ENCODE measurements at places on chromosomes 1 and 21.
A peak's percentile ranks its signal among the peaks of the same experiment; 100 is the strongest.

DNA sequence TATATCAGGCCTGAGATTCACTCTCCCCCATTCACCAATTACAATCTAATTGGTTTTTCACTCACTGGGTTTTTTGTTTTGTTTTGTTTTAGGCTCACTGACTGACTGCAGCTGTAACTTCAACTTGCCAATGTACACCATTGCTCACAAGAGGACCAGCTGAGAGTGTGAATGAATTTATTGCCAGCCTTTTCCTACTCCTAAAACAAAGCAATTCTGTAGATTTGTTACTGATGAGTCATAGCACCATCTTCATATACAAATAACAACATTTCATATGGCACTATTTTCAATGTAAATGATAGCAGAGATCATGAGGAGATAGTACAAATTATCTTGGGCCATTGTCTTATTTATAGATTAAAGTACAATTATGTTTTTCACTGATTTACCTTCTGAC is 76.0 kb upstream of the DPYD start:
- DNase-seq: no peak

- no peak for DNase-seq
Observed at GRCh38 chr1:156226116-156226538, 13.3 kb downstream of the PMF1 start.

DNA sequence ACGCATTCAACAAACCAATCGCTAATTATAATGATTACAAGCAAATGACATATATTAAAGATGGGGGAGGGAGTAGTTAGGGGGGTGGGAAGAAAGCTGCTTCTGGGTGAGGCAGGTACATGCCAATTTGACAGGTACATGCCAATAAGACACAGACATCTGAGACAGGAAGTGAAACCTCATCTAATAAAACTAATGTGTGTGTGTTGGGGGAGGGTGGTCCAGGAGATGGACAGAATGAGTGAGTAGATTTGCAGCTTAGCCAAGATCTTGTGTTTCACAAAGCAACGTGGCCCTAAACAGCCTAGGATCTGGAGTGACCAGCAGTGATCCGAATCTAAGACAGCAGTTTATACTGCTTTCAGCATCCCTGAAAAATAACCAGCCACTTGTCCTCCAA is 10.8 kb downstream of the CFAP45 start:
- no peak for DNase-seq

DNA sequence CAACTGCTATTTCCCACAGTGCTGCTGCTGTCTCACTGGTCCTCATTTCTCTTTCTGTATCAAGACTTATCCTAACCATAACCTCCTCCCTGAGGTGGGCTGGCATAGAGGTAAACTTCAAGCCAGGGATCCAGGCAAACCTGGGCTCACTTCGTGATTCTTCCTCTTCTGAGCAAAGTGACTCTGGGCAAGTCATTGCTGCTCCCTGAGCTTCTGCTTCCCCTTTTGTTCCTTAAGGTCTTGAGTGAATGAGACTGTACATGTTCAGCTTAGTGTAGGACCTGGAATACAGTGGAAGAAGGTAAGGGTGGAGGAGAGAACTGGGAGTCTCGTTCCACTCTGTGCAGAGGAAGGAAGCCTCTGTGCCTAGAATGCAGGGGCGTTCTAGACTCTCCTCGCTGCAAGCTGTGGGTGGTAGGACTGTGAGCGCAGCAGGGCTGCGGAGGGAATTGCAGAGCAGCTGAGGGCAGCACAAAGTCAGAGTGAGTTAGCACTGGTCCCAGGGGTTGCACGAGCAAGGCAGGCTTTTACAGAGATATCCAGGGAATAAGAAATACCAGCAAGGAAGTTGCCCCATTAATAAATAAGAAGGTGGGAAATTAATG is 11.4 kb upstream of the ERI3 start:
- DNase-seq: no peak

- peak; percentile 50 for DNase-seq
Observed at GRCh38 chr1:198845851-198846250, 207.0 kb downstream of the PTPRC start.

GRCh38 chr1:168893359-168893801 is 164.4 kb upstream of the DPT start:
- DNase-seq: no peak

DNA sequence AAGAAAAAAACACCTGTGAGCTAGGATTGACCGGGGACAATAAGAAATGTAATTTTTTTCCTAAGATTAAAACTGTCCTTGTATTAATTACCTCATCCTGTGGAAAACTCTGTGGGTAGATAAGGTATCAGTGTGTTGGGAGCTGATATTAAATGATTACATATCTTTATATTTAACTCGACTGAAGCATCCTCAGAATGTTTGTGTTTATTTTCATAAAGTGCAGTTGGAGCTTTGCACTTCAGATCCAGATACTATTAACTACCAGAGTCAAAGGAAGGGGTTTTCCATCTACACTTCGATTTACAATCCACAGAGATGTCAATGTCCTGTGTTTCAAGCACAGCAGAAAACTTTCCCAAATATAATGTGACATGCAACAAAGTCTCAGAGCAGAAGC is 164.5 kb downstream of the NR5A2 start:
- DNase-seq: no peak

DNA sequence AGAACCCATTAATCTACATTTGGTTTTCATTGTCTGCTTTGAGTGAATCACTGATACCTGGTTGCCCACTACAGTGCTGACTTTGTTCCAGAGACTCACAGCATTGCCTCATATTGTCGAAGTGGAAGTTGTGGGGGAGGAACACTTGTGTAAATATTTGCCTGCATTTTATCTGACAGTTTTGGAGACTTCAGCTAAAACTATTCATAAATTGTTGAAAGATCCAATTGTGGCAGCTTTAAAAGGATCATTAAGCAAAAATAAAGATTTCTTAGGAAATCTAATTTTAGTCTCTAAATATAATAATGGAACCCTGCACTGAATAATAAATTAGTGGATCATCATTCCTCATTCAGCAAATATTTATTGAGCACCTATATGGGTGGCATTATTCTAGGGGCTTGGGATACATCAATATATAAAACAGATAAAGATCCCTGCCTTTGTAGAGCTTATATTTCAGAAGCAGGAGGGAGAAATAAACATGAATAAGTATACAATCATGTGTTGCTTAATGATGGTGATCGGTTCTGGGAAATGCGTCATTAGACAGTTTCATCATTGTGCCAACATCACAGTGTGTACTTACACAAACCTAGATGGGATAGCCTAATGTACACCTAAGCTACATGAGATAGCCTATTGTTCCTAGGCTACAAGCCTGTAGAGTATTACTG is 73.5 kb downstream of the OSBPL9 start:
- DNase-seq: peak; percentile 54

DNA sequence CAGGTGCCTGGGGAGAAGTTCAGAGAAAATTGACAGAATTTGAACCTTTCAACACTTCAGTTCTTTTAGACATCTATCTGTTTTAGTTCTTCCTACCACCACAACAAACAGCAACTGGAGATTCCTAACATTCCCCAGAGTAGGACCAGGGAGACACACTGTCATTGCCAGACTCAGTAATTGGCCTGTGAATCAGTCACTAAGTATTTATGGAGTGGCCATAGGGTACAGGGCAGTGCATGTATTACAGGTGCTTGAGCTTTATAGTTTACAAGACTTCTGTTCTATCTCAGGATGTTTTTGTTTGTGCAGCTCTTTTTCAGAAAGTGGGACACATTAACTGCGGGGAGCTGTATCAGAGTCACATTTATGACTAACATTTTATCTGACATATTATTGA is 1.7 kb downstream of the CDC14A start:
- peak; percentile 69 for DNase-seq

GRCh38 chr1:65055747-65056146 is 89.4 kb upstream of the JAK1 start:
- DNase-seq: no peak

DNA sequence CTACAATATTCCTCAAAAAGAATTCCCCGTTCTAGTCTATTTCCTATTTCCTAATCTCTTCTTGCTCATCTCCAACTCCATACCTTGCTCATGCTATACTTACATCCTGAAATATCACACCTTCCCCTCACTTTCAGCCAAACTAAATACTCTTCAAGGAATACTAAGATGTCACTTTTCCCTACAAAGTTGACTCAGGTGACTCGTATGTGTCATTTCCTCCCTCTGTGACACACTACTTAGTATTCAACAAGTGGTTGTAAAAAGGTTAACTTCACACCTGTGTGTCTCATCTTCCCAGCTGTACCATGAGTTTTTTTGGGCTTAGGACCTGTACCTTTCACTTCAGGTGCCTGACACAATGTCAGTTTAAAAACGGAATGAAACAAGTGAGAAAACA is 81.9 kb upstream of the LBR start:
- DNase-seq: no peak

Measured in RPMI7951 (cell line).